Cortex of kidney (tissue), 1 donor: ENCODE measurements at places on chromosomes 3 and 15.

GRCh38 chr15:40285151-40285550 lies 2.3 kb upstream of the ANKRD63 start:
- DNase-seq: no peak

DNA sequence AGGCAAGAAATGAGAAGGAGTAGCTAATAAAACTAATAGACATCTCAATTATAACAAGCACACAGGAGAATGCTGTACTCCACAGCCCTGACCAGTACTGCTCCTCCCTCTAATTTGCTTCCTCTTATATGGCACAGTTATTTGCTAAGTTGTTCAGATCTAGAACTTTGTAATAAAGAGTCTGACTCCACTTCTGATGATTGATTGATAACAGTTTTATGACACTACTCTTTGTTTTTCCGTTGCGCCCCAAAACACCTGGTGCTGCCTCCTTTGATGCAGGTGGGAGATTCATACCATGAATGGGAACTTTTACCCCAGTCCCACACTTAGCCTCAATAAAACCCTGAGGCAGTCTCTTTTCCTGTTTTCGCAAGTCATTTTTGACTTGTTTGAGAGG lies 777.7 kb downstream of the GBE1 start:
- no peak for DNase-seq

DNA sequence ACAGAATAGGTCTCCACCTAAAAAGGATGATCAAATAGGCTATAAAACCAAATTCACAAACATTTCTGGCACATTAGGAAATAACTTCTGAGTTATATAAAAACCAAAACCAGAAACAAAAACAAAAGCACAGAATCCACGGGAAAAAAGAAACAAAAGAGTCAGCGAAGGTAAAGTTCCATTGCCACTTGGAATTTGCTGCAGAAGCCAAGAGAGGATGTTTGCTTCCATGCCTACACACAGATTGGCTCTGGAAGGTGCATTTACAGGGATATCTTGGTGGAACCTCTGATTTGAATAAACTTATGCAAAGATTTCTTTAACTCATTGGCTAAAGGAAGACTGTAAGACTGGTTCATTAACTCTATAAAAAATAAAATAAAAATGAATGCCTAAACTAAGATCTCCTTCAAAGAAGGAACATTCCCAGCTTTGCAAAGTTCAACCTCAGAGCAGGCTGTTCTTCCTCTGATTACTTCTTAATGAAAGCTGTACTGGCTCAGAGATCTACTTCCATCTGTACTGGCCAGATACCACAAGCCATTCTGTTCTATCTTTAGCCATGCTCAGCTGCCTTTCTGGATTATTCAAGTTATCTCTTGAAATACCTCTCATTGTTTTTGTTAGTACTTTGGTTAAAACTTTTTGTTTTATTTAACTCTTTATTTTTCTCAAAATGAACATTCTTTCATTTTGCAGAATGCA lies 537.5 kb upstream of the CCDC54 start:
- no peak for DNase-seq

- DNase-seq: no peak
Observed at GRCh38 chr3:159234306-159234705, 432.5 kb downstream of the MFSD1 start.
